Kidney (tissue), 22 donors: ENCODE measurements at places on chromosomes 1 and 21. TPM values are rescaled to one million over a fixed set of nuclear protein-coding genes. Genes with fewer than 3 reads are reported as not detected.
A peak's percentile ranks its signal among the peaks of the same experiment; 100 is the strongest.

DNA sequence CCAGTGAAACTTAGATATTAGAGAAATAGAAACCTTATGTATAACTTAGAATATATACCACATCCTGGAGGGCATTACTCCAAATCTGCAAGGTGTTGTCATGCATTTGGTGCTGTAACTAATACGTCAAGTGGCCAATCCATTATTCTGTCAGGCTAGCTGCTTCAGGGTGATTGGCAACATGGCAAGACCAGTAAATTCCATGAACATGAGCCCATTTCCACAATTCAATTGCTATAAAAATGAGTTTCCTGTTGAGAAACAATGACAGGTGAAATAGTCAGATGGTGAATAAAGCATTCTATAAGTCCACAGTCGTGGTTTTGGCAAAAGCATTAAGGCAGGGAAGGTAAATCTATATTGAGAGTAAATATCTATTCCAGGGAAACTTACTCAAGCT lies 566.0 kb downstream of the ADGRL2 start:
- no peak overlapping the region for H3K4me3 ChIP-seq
- H3K4me1 ChIP-seq, result no peaks in the 10 kb centered on the region
- H3K27me3 ChIP-seq, result no peaks in the 10 kb centered on the region
- no peaks in the 10 kb centered on the region for H3K36me3 ChIP-seq

DNA sequence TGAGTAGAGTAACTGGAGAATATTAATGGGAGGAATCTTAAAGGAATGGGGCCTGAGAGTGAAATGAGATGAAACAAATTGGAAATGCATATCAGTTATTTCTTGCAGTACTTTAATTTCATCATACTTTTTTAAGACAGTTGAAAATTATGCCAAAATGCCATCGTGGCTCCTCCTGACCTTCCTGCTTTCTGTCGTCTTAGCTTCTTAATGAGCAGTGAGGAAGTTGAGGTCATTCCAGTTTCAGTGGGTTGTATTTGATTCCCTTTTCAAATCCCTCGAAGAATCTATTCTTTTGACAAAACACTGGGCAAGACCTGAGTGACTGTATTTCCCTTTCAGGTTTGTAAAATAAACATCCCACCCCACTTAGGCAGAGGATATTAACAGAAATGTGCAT lies 134.9 kb upstream of the MAP1LC3C start:
- no peak overlapping the region for H3K4me3 ChIP-seq
- DNase-seq, result no peak
- no peaks in the 10 kb centered on the region for H3K27me3 ChIP-seq

DNA sequence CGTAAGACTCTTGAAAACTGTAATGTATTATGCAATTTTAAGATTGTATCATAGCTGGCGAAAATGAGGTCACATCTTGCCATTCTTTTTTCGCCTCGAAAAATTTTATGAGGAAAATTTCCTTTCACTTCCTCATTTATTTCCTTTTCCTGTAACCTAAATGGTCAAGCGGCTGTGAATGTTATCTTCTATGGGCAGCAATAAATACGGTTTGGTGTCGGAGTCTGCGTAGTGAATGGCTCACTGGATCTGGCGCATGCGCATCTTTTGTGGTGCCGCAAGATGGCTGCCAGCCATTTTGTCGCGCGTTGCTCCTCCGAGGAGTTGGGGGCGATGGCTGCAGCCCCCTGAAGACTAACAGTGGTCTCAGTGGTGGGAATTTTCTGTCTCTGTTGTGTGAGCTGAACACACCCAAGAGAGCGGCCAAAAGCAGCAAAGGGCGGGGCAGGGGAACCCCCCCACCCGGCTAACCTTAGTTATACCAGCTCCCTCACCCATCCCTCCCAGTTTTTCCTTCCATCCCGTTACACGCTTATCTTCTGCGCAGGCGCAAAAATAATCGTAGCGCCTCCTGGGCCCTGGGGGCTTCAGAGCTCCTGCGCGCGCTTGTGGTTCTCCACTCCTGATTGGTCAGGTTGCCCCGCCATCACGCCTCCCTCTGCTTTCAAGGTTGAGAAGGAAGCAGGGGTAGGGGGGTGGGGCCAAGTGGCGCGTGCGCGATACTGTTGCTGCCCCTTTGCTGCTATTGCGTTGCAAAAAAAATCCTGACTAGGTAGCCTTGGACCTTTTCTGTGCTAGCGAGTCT lies at the start of gene RPRD2:
Gene RPRD2, plus strand, starts transcription at position 722 of the 805 bp plus-strand sequence. CDS start 568 bp downstream, outside the sequence.
- no peaks in the 10 kb centered on the region for H3K27me3 ChIP-seq
- peaks cover 3% of the 10 kb centered on the region for H3K4me1 ChIP-seq
- DNase-seq, result peak; percentile 100
- H3K36me3 ChIP-seq, result no peaks in the 10 kb centered on the region
- H3K27ac ChIP-seq, result peak within 1 kb of the TSS; percentile 96

DNA sequence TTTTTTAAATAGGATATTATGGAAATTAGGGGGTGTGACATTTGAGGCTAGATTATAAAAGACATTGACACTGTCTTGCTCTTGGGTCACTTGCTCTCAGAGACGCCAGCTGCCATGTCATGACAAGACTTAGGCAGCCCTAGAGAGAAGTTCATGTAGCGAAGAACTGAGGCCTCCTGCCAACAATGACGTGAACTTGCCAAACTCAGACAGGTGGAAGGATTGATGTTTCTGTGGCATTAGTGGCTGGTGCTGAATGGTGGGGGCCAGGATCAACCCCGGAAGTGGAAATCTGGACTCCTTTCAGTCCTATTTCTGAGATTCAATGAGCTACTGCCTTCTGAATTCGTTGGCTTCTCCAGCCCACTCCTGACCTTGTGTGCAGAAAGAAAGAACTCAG lies 14.7 kb downstream of the NCF2 start:
- H3K4me3 ChIP-seq, result no peak overlapping the region
- no peaks in the 10 kb centered on the region for H3K36me3 ChIP-seq
- no peak for DNase-seq
- no peaks in the 10 kb centered on the region for H3K27me3 ChIP-seq
- H3K4me1 ChIP-seq, result no peaks in the 10 kb centered on the region

DNA sequence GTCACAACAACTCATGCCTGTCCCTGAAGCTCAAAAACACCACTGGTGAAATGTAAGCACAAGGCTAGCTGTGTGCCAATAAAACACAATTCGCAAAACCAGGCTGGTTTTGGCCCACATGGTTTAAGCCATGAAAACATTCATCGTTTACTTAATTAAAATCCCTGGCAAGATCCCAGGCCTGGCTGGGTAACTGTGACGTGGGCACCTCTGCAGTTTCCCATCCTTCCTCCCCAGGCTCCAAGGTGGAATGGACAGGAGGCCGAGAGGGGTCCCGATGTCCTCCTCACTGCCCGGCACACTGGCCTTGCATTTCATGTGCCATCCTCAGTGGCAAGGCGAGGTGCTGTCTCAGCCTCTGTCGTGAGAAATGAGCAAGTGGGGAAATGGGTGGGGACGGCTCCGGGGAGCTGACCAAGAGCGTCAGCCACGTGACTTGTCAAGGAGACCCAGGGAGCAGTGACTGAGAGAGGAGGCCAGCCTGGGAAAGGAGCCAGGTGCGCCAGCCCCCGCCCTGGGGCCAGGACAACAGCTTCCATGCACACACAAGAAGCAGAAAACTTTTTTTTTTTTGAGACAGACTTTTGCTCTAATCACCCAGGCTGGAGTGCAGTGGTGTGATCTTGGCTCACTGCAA lies 153.1 kb upstream of the RAB4A start:
- peak; percentile 94 for DNase-seq
- no peaks in the 10 kb centered on the region for H3K27me3 ChIP-seq
- no peak overlapping the region for H3K4me3 ChIP-seq

- no peak overlapping the region for H3K4me3 ChIP-seq
- H3K27ac ChIP-seq, result no peak overlapping the region
- H3K36me3 ChIP-seq, result no peaks in the 10 kb centered on the region
- no peak for DNase-seq
- H3K4me1 ChIP-seq, result no peaks in the 10 kb centered on the region
These were observed 9.5 kb downstream of the CD84 start for GRCh38 chr1:160569806-160570205.

DNA sequence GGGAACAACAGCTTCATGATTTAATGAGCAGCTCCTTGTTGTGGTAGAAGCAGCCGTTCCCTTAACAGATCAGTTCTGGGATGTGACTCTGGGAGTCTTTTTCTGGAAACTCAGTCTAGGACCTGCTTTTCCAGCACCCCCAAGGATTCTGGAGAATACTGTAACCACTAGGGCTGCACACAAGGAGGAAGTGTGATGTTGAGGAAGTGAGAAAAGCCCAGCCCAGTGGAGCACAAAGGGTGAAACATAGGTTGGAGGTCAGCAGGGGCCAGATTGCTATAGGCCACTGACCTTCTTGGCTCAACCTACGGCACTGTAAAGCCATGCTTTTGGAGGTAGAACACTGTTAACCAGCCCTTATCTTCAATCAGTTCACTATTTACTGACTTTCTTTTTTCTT lies 10.1 kb upstream of the PLA2G5 start:
- no peaks in the 10 kb centered on the region for H3K4me1 ChIP-seq
- DNase-seq, result no peak
- H3K27ac ChIP-seq, result no peak overlapping the region
- H3K36me3 ChIP-seq, result no peaks in the 10 kb centered on the region
- no peaks in the 10 kb centered on the region for H3K27me3 ChIP-seq

DNA sequence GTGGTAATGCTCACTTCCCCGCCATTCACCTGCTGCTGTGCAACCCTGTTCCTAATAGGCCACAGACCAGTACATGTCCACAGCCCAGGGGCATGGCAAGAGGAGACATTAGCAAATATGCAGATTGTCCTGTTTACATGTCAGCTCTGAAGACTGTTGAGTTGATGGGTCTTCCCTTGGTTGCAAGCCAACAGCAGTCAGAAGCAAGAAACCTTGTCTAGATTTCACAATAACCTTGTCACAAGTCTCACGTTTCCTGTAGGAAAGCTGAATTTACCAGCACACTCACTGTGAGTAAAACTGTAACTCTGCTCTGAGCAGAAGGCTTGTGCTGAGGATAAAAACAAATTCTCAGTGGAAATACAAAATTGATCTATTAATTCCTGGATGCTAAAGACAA lies 195.1 kb downstream of the HLX start:
- no peaks in the 10 kb centered on the region for H3K27me3 ChIP-seq
- no peak for DNase-seq
- H3K4me3 ChIP-seq, result no peak overlapping the region
- no peak overlapping the region for H3K27ac ChIP-seq
- no peaks in the 10 kb centered on the region for H3K36me3 ChIP-seq

- H3K4me3 ChIP-seq, result no peak overlapping the region
- no peak overlapping the region for H3K27ac ChIP-seq
- H3K36me3 ChIP-seq, result no peaks in the 10 kb centered on the region
- DNase-seq, result no peak
- no peaks in the 10 kb centered on the region for H3K4me1 ChIP-seq
These were observed 138.9 kb downstream of the ACTL8 start for GRCh38 chr1:17893891-17894631.

- H3K36me3 ChIP-seq, result no peaks in the 10 kb centered on the region
These were observed 3.5 kb upstream of the KRTAP27-1 start for GRCh38 chr21:30340714-30341573.

DNA sequence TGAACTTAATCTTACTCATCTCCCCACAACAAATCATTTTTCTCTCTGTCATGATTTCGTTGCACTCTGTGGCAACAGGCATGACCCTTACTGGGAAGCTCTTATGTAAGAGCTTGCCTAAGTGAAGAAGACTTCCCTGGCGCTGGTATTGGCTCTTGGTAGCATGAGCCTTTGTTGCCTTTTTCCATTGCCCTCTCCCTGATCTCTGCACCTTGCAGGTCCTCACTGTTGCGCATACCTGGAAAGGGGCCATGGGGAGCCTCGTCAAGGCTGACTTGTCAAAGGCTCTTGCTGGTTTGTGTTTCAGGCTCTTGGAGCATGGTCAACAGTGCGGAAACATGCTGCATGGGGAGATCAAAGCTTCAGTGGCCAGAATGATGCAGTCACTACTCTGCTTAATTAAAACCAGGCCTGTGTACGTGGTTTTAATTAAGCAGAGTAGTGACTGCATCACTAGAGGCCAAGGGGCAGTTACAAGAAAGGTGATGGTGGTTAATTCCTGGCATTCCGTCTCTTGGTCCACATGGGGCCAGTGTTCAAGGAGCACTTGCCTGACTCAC lies 141.3 kb downstream of the SPATA46 start:
- no peak overlapping the region for H3K4me3 ChIP-seq
- H3K36me3 ChIP-seq, result no peaks in the 10 kb centered on the region
- peak; percentile 90 for DNase-seq
- no peaks in the 10 kb centered on the region for H3K27me3 ChIP-seq

DNA sequence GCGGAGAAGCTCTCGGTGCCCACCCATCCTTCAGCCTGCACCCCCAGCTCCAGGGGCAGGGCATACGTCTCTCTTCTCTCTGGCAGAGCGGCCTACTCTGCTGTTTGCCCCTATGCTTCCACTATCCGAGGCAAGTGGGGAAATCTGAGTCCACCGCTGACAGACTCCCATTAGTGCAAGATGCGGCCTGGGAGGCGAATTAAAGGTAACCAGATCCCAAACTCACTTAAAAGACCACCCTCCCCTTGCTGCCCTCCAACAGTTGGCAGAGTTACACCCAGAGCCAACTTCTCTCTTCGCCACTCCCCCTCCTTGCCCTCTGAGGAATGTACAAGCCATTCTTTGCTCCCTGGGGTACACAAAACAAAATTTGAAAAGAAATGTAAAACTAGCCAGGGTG lies 6.4 kb downstream of the FOXD3 start:
- no peak overlapping the region for H3K4me3 ChIP-seq
- peaks cover 82% of the 10 kb centered on the region for H3K27me3 ChIP-seq
- no peaks in the 10 kb centered on the region for H3K4me1 ChIP-seq
- no peak overlapping the region for H3K27ac ChIP-seq

- H3K4me1 ChIP-seq, result peaks cover 14% of the 10 kb centered on the region
- H3K27ac ChIP-seq, result no peak overlapping the region
- H3K36me3 ChIP-seq, result no peaks in the 10 kb centered on the region
- H3K27me3 ChIP-seq, result no peaks in the 10 kb centered on the region
- DNase-seq, result no peak
- H3K4me3 ChIP-seq, result no peak overlapping the region
These were observed 11.8 kb upstream of the CSF1 start for GRCh38 chr1:109898842-109899241.

DNA sequence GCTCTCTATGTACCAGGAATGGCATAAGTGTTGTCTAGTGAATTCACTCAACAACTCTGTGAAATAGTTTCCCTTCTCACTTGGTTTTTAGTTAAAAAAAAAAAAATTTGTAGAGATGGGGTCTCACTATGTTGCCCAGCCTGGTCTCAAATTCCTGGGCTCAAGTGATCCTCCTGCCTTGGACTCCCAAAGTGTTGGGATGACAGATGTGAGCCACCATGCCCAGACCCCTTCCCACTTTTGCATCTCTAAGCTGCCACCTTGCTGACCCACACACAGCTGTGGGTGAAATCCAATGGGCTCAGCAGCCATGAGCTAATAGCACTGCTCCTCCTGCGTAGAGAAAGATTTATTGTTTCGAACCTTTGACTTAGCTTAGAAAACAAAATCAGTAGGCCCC lies 33.5 kb downstream of the NEK2 start:
- no peaks in the 10 kb centered on the region for H3K36me3 ChIP-seq
- H3K4me3 ChIP-seq, result no peak overlapping the region
- H3K27me3 ChIP-seq, result no peaks in the 10 kb centered on the region
- H3K27ac ChIP-seq, result no peak overlapping the region
- peaks cover 9% of the 10 kb centered on the region for H3K4me1 ChIP-seq

- DNase-seq, result no peak
- no peak overlapping the region for H3K27ac ChIP-seq
- H3K4me3 ChIP-seq, result no peak overlapping the region
- H3K36me3 ChIP-seq, result no peaks in the 10 kb centered on the region
- peaks cover 3% of the 10 kb centered on the region for H3K4me1 ChIP-seq
These were observed 18.4 kb upstream of the CLSTN1 start for GRCh38 chr1:9842073-9842711.

The L1TD1 gene
- total RNA-seq, result 0.16 TPM

The SPAG17 gene
- total RNA-seq, result 10.4 TPM
